Activated T-cell treated with anti-CD3 and anti-CD28 coated beads for 1 hour (primary cell): ENCODE measurements at places on chromosomes 3 and 15.

DNA sequence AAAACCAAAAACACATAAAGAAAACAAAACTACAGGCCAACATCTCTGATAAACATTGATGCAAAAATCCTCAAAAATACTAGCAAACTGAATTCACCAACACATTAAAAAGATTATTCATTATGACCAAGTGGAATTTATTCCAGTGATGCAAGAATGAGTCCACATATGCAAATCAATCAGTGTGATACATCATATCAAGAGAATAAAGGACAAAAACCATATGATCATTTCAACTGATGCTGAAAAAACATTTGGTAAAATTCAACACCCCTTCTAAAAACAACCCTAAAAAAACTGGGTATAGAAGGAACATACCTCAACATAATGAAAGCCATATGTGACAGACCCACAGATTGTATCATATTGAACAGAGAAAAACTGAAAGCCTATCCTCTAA lies 265.6 kb upstream of the DCBLD2 start:
- no peak for DNase-seq

GRCh38 chr3:107775974-107776373 lies 253.2 kb downstream of the BBX start:
- no peak for DNase-seq

DNA sequence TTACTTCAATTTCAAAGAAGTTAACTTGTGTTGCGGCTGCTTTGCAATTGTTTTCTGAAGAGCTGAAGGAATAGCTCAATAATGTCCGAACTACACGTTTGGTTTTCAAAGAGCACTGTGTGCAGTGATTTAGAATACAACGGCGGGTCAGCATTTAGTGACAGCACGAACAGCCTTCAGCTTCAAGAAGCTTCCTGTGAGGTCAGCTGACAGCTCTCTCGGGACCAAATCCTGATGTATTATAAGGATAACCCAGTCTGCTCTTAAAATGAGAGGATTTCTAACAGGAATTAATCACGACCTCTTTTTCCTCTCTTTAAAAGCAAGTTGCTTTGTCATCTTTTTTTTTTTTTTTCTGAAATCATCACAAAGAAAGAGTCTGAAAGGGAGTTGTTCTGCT lies 97.9 kb upstream of the UNC13C start:
- no peak for DNase-seq

DNA sequence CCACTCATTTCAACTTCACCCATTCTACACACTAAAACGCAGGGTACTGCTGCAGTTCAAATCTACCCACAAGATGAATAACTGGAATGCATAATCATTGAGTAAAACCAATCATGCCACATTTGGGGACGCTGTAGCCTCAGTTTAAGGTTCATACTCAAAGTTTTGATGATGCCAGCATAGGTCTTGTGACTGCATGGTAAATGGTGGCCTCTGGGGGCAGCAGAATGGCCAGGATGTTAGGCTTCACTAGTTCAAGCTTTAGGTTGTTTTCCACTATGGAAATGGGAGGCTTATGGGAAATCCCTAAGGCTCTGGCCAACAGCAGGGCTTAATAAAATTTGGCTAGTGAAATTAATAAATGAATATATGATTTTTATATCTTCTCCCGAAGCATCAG lies 104.3 kb upstream of the TSC22D2 start:
- DNase-seq: no peak

- no peak for DNase-seq
These were observed 381.6 kb downstream of the FEZF2 start for GRCh38 chr3:61991706-61992105.

DNA sequence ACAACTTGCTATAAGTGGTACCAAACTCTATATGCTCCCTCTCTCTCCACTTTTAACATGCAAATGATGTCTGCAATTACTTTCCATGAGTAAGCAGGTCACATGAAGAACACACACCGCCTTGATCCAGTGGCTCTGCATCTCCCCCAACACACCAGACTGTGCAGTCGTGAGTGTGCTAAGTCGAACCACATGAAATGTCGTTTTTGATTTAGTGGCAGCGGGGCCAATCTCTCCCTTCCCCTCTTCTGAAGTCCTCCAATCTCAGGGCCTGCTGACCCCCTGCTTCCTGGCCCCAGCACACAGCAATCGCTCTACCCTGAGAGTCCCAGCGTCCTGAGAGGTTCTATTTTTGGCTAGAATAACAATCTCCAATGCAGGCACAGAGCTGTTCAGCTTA lies 312.5 kb downstream of the SHQ1 start:
- DNase-seq: no peak

DNA sequence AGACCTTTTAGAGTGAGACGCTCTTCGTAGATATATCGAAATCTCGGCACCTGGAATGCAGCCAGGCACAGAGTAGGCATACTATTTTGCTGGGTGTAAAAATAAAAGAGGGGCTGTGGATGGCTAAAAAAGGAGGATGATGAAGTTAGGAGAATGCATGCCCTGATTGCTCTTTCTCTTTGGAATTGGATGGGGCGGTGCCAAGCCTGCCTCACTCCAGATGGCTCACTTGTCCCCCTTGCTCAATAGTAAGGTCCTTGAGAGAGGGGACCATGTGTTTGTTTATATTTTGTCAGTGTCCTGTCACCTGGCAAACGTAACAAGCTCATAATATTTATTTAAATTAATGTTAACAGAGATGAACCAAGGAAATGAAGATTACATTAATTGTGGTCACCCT lies 33.0 kb downstream of the SNRK start:
- no peak for DNase-seq
